Cardiac muscle cell (in vitro differentiated cells and primary cell): ENCODE measurements at places on chromosomes 12 and 14.

DNA sequence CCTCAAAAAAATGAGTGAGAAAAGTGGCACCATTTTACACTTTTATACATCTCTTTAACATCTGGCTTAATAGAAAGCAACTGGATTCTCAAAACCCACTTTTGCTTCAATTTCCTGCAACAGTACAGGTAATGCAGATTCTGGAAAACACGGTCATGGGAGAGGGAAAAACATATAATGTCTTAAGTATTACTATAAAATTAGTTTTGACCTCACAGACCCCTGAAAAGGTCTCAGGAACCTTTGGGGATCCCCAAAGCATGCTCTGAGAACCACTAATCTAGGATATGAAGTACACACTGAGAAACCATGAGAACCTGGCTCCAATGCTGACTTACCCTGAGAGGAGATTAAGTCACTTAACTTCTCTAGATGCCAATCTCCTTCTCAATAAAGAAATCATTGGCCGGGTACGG, 64.7 kb downstream of the PPP2R5E start:
- DNase-seq = no peak

- no peak for DNase-seq
Observed at GRCh38 chr12:4197922-4198763, 75.4 kb upstream of the CCND2 start.

- no peak for DNase-seq
Observed at GRCh38 chr12:92049403-92049802, 96.2 kb downstream of the BTG1 start.

- DNase-seq = no peak
Observed at GRCh38 chr14:100735271-100735670, 8.6 kb downstream of the DLK1 start.

GRCh38 chr12:93419388-93420034, 22.2 kb downstream of the UBE2N start:
- peak; percentile 66 for DNase-seq

DNA sequence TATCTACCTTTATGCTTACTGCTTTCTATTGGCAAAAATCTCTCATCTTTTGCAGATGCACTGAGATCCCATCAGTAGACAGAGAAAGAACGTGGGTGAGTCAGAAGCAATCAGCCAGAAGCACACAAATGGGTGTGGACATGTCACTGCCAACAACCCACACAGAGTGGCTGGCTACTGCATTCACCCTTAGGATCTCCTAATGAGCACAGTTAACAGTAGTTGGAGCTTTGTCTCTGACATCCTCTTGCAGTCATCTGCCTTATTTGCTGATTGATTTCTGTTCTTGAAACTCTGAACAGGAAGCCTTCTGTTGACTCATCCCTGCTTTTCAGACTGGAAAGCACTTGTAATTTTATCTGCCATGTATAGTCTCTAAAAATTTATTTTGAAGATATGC, 117.2 kb downstream of the RGS6 start:
- DNase-seq = no peak

DNA sequence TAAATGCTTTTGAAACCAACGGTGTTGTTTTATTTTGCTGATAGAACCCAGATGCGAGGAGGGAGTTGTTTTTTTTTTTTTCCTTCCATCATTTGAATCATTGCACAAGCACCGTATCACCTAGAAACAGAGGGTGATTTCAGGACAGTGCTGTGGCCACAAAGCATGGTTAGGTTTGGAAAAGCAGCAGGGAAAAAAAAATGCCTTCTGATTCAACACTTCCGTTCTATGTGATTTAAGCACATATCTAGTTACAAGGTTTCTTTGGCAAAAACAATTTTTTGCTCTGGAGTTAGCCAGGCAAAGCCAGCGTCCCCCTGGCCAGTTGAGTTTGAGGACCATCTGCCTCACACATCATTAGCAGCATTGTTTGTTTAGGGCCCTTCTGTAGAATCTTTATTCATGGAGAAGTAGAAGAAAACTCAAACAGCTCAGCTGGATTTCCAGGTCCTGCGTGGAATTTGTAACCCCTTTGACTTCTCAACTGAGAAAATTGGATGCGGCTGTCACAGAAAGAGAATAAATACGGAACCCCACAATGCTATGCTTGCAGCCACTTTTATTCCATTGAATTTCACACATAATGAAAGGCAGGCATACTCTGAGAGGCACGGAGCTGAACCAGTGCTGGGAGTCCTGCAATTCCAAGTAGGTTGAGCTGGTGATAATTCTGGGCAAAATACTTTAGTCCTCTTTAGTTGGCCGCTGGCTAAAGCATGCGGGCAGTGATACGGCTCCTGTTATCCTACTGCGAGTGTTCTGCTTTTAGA, 17.0 kb upstream of the WNT5B start:
- peak; percentile 94 for DNase-seq
